Endodermal cell (in vitro differentiated cells): ENCODE measurements at places on chromosomes 11 and 22. TPM values are rescaled to one million over a fixed set of nuclear protein-coding genes. Genes with fewer than 3 reads are reported as not detected.

DNA sequence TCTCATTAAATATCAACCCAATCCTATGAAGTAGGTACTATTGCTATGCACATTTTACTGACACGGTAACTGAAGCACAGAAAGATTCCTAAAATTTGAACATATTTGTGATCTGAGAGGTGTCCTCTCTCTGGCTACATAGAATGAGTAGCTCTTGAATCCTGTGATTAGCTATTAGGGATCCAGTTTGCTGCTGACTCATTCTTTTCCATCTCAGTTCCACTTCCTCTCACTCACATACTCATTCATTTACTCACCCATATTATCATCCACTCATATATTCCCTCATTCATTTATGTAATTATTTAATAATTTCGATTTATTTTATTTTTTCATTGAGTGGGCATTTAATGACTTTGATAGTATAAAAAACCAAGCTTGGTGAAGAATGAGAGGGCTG is 42.7 kb downstream of the OR5B17 start:
- DNase-seq: no peak
- no peaks in the 10 kb centered on the region for H3K4me1 ChIP-seq
- H3K4me3 ChIP-seq: no peak overlapping the region
- no peaks in the 10 kb centered on the region for H3K27me3 ChIP-seq

HOATZ gene
- total RNA-seq: 0.73 to 1.8 TPM (median 0.89 TPM) in 3 replicates

CELSR1 gene
- total RNA-seq: 24.4 to 27.9 TPM (median 26.4 TPM) in 3 replicates

DNA sequence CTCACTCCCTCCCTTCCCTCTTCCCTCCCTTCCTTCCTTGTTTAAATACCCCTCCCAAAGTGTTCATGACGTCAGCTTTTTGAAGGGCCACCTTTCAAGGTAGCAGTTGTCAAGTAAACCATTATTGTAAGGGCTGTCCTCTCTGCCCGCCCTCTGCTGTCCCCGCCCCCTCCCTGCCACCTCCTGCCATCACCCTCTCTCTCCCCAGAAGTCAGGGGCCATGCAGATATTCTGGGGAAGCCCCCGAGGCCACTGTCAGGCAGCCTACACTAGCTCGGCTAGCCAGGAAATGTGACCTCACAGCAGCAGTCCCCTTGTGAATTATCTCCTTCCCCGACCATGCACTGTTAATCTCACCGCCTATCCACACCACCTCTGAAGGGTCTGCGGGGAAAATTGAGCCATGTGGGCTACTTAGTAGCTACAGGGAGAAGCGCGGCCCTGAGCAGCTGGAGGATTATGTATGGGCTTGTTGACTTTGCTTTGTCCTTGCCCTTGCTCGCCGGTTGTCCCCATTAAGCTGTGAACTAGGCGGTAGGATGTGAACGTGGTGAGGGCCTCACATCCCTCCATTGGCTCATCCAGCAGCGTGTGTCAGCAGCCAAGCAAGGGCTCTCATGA is 42.1 kb upstream of the ATXN10 start:
- no peaks in the 10 kb centered on the region for H3K4me1 ChIP-seq
- DNase-seq: peak; percentile 90
- H3K36me3 ChIP-seq: no peaks in the 10 kb centered on the region
- no peaks in the 10 kb centered on the region for H3K27me3 ChIP-seq
- no peak overlapping the region for H3K4me3 ChIP-seq

DNA sequence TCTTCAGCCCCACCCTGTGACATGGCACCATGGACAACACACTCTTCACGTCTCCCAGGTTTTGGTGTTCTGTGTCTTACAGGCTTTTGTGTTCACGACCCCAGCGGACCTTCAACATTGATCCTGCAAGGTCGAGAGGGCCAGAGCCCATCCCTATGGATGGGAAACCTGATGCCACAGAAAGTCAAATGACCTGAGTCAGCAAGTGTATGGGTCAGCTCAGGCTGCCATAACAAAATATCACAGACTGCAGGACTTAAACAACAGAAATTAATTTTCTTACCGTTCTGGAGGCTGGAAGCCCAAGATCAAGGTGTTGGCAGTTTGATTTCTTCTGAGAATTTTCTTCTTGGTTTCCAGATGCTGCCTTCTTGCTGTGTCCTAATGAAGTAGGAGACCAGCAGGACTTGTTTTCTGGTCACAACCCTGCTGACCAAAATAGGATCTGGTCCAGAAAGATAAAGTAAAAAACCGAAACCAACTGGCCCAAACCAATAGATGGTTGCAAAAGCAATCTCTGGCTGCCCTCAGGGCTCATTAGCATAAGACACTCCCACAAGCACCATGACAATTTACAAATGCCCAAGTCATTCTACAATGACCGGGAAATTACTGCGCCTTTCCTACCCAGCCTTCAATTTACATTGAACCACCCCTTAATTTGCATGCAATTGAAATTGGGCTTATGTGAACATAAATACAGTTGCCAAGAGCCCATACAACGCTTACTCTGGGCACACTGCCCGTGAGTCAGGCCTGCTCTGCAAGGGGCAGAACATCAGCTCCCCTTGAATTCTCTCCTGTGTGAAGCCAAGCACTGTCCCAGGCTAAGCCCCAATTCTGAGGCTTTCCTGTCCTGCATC is 113.9 kb downstream of the RPS6KA4 start:
- H3K4me1 ChIP-seq: no peaks in the 10 kb centered on the region
- DNase-seq: no peak
- peaks cover 6% of the 10 kb centered on the region for H3K27me3 ChIP-seq
- no peak overlapping the region for H3K4me3 ChIP-seq
- no peaks in the 10 kb centered on the region for H3K36me3 ChIP-seq

GRCh38 chr22:48748113-48748859 is 1079.4 kb downstream of the BRD1 start:
- no peaks in the 10 kb centered on the region for H3K4me1 ChIP-seq
- no peaks in the 10 kb centered on the region for H3K27me3 ChIP-seq
- DNase-seq: no peak
- H3K36me3 ChIP-seq: no peaks in the 10 kb centered on the region
- H3K27ac ChIP-seq: no peak overlapping the region

KCNC1 gene
- total RNA-seq: 0.02 TPM in 1 of 2 replicates, not detected in the other

KRTAP5-7 gene
- not detected in 2 replicates for total RNA-seq

PNPLA3 gene
- total RNA-seq: 42.5 and 52.6 TPM in 2 replicates

PGR gene
- total RNA-seq: not detected in 3 replicates

GRCh38 chr11:5004424-5005274 is 10.0 kb downstream of the OR51L1 start:
- no peaks in the 10 kb centered on the region for H3K27me3 ChIP-seq
- no peak overlapping the region for H3K4me3 ChIP-seq
- no peaks in the 10 kb centered on the region for H3K36me3 ChIP-seq
- DNase-seq: peak; percentile 82
- no peaks in the 10 kb centered on the region for H3K4me1 ChIP-seq
- no peak overlapping the region for H3K27ac ChIP-seq

- no peak for DNase-seq
- no peak overlapping the region for H3K4me3 ChIP-seq
- H3K27ac ChIP-seq: no peak overlapping the region
- no peaks in the 10 kb centered on the region for H3K36me3 ChIP-seq
These were observed 396.2 kb downstream of the NTM start for GRCh38 chr11:131766637-131767036.

NXPE2 gene
- total RNA-seq: 0.11 and 0.18 TPM in 2 replicates

C22orf15 gene
- 1.5 and 1.6 TPM in 2 replicates for total RNA-seq

DNA sequence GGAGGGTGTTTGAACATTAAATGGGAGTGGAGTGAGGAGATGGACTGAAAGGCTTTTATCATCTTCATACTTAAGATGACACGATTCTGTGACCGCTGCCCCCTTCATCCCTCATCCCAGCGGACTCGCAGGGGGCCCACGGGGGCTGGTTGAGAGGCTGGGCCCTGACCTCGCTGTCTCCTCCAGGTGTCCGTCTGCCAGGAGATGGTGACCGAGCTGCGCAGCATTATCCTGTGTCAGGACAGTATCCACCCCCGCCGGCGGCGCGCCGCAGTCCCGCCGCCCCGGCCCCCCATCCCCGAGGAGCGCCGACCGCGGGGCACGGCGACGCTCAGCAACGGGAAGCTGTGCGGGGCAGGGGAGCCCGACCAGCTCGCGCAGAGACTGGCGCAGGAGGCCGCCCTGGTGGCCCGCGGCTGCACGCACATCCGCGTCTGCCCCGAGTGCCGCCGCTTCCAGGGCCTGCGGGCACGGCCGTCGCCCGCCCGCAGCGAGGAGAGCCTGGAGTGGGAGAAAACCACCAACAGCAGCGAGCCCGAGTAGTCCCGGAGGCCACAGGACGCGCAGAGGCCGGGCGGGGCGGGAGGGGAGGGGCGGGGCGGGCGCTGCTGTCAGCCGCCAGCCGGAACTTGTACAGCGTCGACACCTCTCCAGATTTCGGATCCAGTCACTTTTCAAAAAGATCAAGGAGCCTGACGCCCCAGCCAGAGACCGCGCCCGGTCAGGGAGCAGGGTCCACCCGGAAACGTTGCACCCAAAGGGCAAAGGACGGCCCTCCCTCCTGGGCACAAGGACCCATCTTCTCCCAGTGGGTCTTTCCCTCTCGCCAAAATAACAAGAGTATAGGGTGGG is 38.0 kb upstream of the TBCEL start:
- no peaks in the 10 kb centered on the region for H3K4me1 ChIP-seq
- no peak overlapping the region for H3K27ac ChIP-seq
- peak; percentile 87 for DNase-seq
- no peaks in the 10 kb centered on the region for H3K36me3 ChIP-seq

- H3K4me3 ChIP-seq: peak overlapping the region; percentile 88
- peaks cover 44% of the 10 kb centered on the region for H3K36me3 ChIP-seq
- no peaks in the 10 kb centered on the region for H3K27me3 ChIP-seq
- H3K27ac ChIP-seq: no peak overlapping the region
- DNase-seq: no peak
These were observed 1.8 kb downstream of the CELF1 start for GRCh38 chr11:47551086-47551485.

KDM4E gene
- not detected in 3 replicates for total RNA-seq

DNA sequence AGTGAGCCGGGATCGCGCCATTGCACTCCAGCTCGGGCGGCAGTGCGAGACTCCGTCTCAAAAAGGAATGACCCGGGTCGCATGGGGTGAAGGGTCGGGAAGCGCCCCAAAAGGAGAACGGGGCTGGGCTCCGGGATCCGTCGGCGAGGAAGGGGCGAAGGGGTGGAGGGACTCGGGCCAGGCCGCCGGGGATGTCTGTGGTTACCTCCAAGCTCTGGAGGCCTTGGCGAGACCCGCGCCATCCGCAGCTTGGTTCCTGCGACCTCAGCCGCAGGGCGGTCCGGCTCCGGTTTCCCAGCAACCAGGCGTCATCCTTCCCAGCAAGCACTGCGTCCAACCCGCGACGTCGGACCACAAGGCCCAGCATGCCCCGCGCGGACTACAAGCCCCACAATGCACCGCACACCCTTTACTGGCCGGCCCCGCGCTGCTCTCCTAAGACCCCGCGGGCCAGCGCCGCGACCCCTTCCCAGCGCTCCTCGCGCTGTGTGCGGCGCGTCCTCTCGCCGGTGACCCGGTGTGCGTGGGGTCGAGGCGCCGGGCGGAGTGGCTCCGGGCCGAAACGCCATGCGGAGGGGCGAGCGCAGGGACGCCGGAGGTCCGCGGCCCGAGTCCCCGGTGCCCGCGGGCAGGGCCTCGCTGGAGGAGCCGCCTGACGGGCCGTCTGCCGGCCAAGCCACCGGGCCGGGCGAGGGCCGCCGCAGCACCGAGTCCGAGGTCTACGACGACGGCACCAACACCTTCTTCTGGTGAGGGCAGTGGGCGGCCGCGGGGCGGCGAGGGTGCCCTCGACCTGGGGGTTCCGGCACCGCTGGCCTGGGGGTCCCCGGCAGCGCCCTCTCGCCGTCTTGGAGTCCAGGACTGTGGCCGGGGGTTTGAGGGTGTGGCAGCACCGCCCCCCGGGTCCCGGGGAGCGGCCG is at the start of gene PTDSS2:
TSS of gene PTDSS2 (plus strand) at position 391 of the 920 bp plus-strand sequence. CDS start at position 568, 177 bp downstream.
- peaks cover 18% of the 10 kb centered on the region for H3K36me3 ChIP-seq
- peak within 1 kb of the TSS; percentile 85 for H3K4me3 ChIP-seq
- peaks cover 4% of the 10 kb centered on the region for H3K4me1 ChIP-seq
- no peaks in the 10 kb centered on the region for H3K27me3 ChIP-seq
- peak within 1 kb of the TSS; percentile 88 for H3K27ac ChIP-seq

DNA sequence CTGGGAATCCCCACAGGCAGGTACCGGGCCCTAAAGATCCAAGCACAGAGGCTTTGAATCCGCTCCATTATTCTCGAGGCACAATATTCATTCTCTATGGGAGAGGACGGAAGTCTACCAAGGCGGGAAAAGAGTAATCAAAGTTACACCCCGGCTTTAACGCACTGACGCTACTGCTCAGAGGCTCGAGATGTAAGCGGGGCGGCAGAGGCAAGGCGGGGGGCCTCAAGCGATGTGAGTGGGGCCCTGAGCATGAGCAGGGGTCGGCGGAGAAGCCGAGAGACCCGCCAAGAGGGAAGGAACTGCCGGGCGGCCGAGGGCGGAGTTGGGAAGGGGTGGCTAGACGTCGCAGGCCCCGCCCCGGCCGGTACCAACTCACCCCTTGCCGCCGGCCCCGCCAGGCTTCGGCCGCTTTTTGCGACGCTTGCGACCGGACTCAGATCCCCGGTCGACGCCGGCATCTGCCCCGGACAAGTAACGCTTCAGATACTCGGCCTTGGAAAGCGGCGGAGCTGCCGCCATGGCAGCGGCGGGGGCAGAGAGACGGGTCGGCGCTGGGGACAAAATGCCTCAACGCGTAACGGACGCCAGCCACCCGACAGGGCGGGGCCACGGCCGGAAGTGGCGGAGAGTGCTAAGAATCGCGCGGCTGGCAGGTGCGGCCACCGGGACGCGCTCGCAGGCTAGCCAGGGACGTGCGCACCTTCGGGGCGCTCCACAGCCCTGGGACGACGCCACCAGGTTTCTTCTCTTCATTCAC is at the start of gene BUD13:
TSS of gene BUD13 (minus strand) at position 545 of the 760 bp plus-strand sequence. CDS start at position 522, 23 bp downstream.
- H3K4me3 ChIP-seq: peak within 1 kb of the TSS; percentile 91
- H3K27me3 ChIP-seq: no peaks in the 10 kb centered on the region
- H3K27ac ChIP-seq: peak within 1 kb of the TSS; percentile 76
- DNase-seq: peak; percentile 97
- peaks cover 37% of the 10 kb centered on the region for H3K36me3 ChIP-seq
- H3K4me1 ChIP-seq: no peaks in the 10 kb centered on the region

GRCh38 chr11:44857490-44858090 is 93.1 kb downstream of the TP53I11 start:
- H3K36me3 ChIP-seq: no peaks in the 10 kb centered on the region
- peaks cover 39% of the 10 kb centered on the region for H3K4me1 ChIP-seq
- H3K4me3 ChIP-seq: no peak overlapping the region
- no peak for DNase-seq
- H3K27ac ChIP-seq: no peak overlapping the region
- H3K27me3 ChIP-seq: no peaks in the 10 kb centered on the region

GRCh38 chr22:30114361-30114760 is 34.1 kb downstream of the HORMAD2 start:
- no peak overlapping the region for H3K27ac ChIP-seq
- peaks cover 16% of the 10 kb centered on the region for H3K27me3 ChIP-seq
- DNase-seq: no peak
- no peak overlapping the region for H3K4me3 ChIP-seq

GRCh38 chr22:38432264-38432663 is 22.7 kb downstream of the KCNJ4 start:
- DNase-seq: no peak
- no peaks in the 10 kb centered on the region for H3K27me3 ChIP-seq
- H3K27ac ChIP-seq: no peak overlapping the region
- H3K36me3 ChIP-seq: no peaks in the 10 kb centered on the region

DNA sequence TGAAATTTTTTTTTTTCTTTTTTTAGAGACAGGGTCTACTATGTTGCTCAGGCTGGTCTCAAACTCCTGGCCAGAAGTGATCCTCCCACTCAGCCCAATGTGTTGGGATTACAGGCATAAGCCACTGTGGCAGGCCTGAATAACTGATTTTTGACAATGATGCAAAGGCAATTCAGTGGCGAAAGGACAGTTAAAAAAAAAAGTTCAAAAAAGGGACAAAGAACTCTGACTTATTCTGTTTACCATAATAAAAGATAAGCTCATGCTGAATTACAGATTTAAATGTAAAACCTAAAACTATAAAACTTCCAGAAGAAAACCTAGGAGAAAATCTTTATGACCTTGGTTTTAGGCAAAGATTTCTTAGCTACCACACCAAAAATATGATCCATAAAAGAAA is 48.9 kb downstream of the ATG16L2 start:
- no peaks in the 10 kb centered on the region for H3K36me3 ChIP-seq
- no peak overlapping the region for H3K4me3 ChIP-seq
- no peak for DNase-seq
- H3K27ac ChIP-seq: no peak overlapping the region
- H3K4me1 ChIP-seq: peaks cover 5% of the 10 kb centered on the region
